ENCODE measurements at places on chromosomes 7 and 10.

DNA sequence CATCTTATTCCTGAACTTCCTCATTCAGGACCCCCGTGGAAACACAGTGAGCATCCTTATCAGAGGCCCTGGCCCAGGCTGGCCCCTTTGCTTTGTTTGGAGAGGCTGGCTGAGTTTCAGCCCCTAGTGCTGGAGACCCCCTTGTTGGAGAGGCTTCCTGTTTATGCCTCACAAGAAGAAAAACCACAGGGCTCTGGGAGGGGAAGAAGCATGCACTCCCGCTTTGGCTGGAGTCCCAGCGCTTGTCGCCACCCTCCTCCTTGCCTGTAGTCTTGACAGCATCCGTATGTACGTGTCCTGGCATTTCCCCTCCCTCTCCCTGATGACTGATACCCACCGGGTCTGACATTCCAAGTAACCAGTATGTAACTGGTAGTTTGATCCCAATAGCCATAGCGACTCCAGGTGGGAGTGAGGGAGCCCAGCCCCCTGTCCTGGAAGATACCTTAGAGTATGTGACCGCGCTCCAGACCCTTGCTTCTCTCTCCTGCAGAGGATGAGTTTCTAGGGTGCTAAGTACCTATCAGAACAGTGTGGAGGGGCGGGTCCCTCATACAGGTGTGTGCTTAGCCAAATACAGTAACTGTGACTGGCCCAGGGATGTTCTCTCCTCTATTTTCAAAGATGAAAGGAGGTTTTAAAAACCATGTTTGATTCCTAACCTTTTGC, 6.9 kb upstream of the ATP6V0E2 start:
- no peak for DNase-seq

DNA sequence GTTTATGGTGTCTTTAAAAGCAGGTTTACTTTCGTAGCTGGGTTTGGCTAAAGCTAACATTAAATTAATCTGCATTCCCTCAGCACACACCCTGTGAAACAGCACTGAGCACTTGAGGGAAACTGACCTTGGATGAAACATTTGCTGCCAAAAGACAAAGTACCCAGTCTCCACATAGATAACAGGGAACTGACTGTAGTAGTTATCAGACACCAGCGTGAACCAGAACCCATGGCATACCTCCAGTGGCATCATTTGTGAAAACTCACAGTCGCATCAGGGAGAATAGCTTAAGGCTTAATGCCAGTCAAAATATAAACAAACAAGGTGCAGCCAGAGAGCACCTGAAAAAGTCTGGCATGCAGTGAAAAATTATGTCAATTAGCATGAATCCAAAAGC, 357.8 kb upstream of the C7orf33 start:
- no peak for DNase-seq

DNA sequence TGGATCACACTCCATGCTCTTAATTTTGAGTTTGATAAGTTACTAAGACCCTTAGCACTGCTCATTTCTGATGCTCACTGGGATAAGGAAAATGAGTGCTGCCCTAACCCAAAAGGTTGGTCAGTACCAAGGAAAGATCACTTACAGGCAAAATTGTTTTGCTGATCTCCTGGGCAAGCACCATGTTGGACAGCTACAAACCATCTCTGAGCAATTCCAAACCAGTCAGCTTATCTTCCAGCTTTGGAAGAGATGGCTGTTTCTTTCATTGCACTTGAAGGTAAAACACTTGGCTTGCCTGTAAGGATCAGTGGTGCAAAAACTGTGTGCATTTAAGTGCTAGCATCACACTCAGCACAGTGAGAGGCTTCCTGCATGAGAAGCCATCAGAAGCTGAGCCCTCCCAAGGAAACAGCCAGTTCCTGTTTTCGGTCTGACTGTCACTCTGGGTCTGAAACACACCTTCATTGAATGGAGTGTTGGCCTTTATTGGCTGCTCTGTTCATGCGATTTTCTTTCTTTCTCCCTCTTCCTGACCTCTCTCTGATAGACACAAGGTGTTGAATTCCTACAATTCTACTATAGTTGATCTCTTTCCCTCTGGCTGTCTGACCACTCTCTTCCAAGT, 126.4 kb upstream of the GHITM start:
- DNase-seq, result no peak

DNA sequence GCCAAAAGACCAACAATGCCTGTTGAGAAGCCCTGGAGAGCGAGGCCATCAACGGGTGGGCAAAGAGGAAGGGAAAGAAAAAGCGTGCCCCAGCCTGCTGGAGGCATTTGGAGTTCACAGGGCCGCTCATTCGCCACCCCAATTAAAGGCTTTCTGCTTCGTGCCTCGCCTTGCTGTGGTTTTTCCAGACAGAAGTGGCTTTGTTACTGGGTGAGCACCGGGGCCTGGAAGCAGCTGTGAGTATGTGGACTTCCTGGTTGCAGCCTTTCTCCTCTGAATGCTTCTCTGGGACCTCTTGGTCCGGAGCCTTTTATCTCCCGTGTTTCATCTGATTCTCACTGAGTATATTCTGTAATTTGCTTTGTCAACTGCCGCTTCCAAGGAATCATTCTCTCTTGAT, 118.1 kb upstream of the EGR2 start:
- DNase-seq, result no peak

DNA sequence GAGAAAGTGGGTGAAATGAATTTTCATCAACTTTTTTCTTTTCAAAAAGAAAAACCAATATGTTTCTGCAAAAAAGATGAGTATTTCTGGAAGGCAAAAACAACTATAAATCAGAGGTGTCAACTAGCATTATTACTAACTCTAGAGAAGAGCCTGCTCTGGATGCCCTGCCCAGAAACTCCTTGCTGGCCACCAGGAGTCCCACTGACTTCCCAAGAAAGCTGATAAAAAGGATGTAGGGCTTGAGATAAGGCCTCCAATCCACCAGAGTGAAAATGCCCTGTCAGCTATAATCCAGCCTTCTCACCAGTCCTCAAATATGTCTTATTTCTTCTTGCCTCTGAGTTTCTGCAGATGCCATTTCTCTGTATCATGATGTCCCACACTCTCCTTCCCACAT, 16.7 kb upstream of the FZD1 start:
- no peak for DNase-seq

DNA sequence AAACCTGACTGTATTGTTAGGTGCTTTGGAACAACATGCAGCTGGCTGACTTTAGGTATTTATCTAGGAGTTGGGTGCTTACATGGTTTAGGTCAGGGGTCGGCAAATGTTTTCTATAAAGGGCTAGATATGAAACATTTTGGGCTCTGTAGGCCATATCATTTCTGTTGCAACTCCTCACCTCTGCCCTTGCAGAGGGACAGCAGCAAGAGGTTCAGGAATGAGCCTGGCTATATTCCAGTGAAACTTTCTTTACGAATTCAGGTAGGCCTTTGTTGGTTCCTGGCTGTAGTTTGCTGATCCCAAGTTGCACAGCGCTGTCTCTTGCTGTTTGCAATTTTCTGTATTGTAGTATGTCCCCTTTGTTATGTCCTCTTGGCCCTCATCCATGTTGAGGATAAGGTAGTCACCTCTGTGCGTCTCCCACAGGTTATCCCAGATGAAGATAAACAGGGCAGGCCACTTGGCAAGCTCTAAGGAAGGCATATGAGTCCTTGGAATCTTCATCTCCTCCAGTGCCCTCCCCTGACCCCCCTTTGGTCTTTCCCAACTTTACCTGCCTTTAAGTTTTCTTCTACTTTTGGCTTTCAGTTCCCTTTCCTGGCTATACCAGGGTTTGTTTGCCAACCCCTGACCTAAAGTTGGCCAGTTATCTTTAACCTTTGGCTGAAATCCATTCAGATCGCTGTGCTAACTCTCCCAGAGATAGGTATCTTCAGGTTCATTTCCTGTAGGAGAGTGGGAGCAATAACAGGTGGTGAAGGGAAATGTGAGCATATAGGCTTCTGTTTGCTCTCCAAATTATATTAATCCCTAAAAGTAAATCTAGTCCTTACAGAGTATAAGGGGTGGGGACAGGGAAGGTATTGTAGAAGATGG, 36.1 kb downstream of the SGPL1 start:
- DNase-seq, result no peak

- DNase-seq, result peak; percentile 56
These were observed 86.2 kb downstream of the HIBADH start for GRCh38 chr7:27576360-27576944.

GRCh38 chr7:97001656-97002554, 3.4 kb upstream of the DLX6 start:
- DNase-seq, result no peak

DNA sequence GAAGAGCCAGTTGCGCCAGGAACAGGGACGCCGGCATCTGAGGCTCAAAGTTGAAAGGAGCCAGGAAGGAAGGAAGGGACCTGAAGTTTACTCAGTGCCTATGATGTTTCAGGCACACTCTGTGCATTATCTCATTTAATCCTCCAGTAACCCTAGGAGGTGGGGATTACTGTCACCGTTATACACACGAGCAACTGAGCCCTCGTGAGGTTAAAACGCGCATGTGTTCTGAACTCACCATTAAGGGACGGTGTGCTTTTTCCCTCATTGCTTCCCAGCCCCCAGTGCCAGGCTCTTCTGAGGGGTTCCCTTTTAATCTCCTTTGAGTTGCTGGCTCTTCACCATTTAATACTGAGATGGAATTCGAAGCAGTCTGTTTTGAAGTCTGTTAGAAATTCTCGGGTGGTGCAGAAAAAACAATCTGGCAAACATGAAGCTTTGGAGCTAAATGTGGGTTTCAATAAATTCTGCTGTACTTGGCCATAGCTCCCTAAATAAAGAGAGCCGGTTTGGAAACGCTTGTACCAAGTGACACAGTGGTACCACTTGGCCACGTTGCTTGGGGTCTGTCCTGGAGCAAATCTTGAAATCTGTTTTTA, 102.2 kb downstream of the TAX1BP1 start:
- DNase-seq, result peak; percentile 21

- no peak for DNase-seq
These were observed 17.5 kb downstream of the LAMB4 start for GRCh38 chr7:108112683-108113082.

GRCh38 chr10:121490871-121491519, 107.2 kb downstream of the FGFR2 start:
- peak; percentile 18 for DNase-seq

DNA sequence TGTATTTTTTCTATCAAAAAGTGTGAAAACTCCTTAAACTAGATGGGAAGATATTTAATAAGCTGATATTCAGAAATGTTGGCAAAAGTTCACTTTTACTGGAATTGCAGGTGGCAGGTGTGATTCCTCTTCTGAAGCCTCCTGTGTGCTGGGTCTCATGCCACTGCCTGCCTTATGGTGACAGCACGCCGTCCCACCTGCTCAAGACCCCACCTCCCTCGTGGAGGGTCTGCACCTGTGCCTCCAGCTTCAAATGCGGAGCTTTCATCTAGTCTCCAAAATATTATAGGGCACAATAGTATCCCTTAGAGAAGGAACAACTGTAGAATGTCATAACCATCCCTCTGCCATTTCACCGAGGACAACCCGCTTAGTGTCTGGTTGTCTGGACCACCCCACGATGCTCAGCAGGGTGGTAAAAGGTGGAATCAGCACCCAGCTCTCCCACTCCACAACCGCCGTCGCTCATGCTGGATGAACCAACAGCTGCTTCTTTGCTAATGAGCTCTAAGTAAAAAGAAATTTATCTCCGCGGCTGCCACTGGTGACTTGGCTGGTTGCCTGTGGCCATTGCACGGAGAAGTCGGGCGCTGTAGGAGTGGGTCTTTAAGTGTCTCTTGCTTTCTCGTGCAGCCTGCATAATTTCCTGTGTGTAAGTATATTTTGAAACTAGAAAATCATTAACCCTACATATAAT, 119.3 kb upstream of the TCERG1L start:
- DNase-seq, result no peak

GRCh38 chr7:138958391-138958956, 22.7 kb downstream of the KIAA1549 start:
- DNase-seq, result no peak

GRCh38 chr7:36287371-36288241, 102.1 kb upstream of the ANLN start:
- peak; percentile 37 for DNase-seq

- DNase-seq, result no peak
These were observed 26.2 kb downstream of the STK17A start for GRCh38 chr7:43609097-43609496.

- no peak for DNase-seq
These were observed 9.0 kb upstream of the GPR141 start for GRCh38 chr7:37674531-37674930.

DNA sequence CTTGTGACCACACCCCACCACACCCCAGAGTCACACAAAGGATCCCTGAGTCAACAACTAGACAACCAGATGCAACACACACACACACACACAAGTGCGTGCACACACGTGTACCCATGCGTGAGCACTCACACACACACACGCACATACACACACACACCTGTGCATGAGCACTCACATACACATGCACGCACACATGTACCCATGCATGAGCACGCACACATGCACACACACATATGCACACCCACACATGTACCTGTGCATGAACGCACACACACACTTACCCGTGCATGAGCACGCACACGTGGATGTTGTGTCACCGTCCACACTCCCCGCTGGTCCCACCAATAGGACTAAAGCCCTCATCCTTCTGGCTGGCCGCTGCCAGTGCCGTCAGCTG, 60.4 kb downstream of the HTR5A start:
- no peak for DNase-seq

DNA sequence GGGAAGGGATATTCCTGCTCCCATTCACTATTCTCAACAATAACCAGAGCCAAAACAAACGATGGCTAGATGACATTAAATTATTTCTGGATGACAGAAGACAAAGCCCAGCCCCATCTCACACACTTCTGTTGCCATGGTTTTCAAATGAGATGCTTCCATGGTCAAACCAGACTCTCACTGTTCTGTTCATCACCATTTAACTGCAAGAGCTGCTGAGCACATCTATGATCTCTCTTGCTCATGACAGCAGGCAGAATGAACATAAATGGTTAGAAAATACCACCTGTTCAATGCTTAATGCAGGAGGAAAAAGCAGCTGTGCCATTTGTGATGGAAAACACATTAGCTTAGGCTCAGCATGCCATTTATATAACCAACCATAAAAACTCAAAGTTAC, 758.6 kb upstream of the ZWINT start:
- no peak for DNase-seq

- DNase-seq, result peak; percentile 68
These were observed 47.2 kb downstream of the DNAJC12 start for GRCh38 chr10:67790534-67791408.

GRCh38 chr7:22604246-22604645, 104.3 kb upstream of the STEAP1B start:
- no peak for DNase-seq

GRCh38 chr7:90229682-90230081, 15.3 kb upstream of the CFAP69 start:
- no peak for DNase-seq

DNA sequence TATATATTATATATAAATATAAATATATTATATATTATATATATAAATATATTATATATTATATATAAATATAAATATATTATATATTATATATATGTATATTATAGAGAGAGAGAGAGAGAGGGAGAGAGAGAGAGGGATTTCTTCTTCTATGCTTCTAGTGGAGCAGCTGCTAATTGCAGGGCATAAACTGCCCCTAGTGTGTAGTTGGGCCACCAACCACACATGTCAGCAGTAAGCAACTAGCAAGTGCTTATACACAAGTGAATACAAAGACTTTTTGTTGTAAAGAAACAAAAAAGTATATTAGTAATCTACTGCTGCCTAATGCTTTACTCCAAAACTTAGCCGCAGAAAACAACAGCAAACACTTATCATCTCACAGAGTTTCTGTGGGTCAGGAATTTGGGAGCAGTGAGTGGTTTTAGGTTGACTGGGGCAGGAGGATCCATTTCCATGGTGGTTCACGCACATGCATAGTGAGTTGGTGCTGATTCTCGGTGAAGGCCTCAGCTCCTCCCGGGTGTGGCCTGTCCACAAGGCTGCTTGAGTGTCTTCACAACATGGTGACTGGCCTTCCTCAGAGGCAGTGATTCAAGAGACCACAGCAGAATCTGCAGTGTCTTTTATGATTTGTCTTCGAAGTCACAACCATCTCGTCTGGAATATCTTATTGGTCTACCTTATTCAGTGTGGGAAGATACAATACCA, 25.5 kb upstream of the BAG3 start:
- DNase-seq, result no peak
